ENCODE measurements at places on chromosomes 5 and 9.

DNA sequence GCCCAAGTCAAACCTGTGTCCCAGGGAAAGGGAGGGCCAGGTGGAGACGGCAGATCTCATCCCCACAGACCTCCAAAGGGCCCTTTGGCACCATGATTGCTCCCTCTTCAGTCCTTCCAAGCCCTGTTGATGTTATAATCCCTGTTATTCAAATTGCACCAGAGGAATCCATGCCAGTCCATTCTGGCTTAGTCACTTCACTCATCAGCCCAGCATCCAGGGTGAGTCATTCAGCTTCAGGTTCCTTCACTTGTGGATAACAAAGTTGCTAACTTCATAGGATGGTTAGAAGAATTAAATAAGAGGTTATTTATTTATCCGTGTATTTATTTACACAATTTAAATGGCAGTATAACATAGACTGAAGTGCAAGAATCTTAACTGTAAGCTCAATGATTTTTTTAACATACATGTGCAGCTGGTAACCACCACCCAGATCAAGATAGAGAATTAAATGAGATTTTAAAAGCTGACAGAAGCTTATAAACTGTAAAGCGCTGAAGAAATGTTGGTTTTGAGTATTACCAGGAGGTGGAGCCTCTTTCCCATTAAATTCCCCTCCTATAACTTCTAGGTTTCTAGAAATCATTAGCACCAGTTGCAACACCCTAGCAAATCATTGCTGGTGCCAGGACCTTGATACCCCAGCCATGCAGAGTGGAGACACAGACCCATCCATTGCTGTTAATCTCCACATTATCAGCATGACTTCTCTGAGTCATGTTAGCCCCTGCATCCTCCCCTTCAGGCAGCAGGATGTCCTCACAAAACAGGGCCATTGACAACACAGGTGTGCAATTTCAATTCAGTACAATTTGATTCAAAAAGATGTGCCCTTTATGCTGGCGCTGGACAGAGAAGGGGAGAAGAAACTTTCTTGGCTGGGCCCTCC, 77.4 kb downstream of the SEC61B start:
- DNase-seq, result no peak

DNA sequence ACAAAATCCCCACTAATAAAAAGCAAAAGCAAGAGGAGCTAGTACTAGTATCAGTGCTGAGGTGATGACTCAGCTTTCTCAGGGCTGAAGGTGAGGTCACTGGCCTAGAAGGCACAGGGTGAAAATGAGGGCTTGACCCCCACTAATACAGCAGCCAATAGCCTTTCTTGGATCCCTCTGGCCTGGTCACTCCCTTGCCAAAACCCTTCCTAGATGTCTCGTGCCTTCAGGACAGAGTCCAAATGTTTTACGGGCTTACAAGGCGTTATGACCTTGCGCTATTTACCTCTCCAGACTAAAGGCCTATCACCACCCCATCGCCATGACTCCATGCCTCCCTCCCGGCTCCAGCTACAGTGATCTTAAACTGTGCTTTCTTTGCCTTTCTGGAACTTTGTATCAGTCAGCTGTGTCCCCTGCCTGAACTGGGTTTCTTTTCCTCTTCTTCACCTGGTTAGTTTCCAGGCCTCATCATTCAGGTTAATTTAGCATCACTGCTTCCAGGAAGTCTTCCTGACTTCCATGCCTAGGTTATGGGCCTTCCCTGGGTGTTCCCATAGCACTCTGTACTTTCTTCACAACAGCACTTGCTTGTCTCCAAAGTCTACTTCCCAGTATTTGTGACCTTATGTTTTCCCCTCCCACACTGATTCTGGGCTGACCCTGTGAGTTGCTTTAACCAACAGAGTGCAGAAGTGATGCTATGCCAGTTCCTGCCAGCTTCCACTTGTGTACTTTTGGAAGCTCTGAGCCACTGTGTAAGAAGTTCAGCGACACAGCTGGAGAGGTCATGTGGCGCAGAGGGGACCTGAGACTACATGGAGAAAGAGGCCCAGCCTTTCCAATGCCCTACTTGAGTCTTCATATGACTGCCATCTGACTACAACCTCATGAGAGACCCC, 4.2 kb upstream of the DELE1 start:
- DNase-seq, result no peak

GRCh38 chr9:93268551-93269314, 84.8 kb downstream of the WNK2 start:
- no peak for DNase-seq

DNA sequence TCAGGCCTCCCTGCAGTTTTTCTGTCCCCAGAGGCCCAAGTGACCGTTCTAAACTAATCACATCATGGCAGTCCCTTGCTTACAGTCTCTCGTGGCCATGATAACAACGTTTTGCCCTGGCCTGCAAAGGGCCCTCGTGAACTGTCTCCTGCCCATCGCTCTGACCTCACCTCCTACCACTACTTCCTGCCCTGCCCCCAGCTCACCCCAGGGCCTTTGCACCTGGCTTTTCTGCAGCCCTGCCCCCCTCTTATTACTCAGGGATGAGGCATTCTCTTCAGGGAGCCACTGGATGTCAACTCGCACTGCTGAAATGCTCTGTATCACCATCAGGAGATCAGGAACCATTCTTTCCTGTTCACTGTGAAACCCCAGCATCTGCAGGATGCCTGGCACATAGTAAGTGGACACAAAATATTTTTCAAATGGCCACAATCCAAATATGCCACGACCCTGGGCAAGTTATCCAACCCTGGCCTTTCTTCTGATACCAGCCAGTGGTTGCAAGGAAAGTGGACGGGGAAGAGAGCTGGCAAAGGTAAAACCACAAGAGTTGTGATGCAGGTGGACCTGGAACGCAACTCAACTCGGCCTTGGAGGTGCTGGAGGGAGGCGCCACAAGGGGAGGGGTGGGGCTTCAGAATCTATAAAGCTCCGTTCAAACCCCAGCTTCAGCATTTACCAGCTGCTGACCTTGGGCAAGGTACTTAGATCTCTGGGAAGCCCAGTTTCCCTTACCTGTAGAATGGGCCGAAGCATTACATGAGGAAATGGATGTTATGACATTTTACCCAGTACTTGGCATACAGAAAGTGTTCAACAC, 1.7 kb downstream of the SNCB start:
- no peak for DNase-seq

DNA sequence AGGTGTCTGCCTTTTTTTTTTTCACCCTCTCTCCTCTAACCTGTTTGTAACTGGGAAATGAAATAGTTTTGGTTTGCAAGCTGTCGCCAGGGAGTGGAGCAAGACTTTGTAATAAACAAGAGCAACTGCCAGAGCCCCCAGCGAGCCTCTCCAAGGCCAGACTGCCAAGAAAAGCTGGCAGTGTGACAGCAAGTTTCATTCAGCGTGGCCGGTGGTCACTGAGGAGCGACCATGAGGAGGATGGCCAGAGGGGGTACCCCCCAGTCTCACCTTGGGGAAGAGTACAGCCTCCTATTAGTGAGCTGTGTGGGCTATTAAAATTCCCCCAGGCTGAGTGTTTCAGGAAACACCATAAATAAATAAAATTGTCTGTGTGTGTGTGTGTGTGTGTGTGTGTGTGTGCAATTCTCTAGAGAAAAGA, 49.9 kb downstream of the ZFAND5 start:
- peak; percentile 47 for DNase-seq

- peak; percentile 37 for DNase-seq
Measured at GRCh38 chr5:16812911-16813310, 123.2 kb downstream of the MYO10 start.

DNA sequence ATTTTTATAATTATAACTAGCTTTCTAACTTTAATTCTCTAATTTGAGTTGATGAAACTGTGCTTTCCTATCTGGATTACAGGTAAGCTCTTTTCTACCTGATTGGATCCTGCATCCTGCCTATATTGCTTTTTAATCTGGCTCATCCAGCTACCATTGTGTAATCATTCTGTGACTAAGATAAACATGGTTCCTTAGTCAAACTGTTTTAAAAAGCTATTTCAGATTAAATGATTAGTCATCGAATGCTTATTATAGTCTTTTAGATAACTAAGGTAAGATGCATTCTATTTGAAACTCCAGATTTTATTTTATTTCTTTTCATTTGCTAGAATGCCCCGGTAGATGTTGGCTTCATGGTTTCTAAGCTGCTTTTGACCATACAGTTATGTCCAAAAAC, 50.7 kb downstream of the ICE1 start:
- DNase-seq, result no peak

GRCh38 chr9:87570000-87570908, 72.6 kb downstream of the DAPK1 start:
- DNase-seq, result no peak

Data from left cardiac atrium (tissue), 4 donors.